Stimulated activated CD4-positive, alpha-beta T cell treated with anti-CD3 and anti-CD28 coated beads, Interleukin-15, amount 100 ng/mL, for 24 hours (primary cell): ENCODE measurements at places on chromosomes 6 and 20.

GRCh38 chr6:159729598-159730331, 2.5 kb downstream of the WTAP start:
- no peak for DNase-seq

- no peak for DNase-seq
These were observed 140.9 kb downstream of the EDN1 start for GRCh38 chr6:12431023-12431422.

DNA sequence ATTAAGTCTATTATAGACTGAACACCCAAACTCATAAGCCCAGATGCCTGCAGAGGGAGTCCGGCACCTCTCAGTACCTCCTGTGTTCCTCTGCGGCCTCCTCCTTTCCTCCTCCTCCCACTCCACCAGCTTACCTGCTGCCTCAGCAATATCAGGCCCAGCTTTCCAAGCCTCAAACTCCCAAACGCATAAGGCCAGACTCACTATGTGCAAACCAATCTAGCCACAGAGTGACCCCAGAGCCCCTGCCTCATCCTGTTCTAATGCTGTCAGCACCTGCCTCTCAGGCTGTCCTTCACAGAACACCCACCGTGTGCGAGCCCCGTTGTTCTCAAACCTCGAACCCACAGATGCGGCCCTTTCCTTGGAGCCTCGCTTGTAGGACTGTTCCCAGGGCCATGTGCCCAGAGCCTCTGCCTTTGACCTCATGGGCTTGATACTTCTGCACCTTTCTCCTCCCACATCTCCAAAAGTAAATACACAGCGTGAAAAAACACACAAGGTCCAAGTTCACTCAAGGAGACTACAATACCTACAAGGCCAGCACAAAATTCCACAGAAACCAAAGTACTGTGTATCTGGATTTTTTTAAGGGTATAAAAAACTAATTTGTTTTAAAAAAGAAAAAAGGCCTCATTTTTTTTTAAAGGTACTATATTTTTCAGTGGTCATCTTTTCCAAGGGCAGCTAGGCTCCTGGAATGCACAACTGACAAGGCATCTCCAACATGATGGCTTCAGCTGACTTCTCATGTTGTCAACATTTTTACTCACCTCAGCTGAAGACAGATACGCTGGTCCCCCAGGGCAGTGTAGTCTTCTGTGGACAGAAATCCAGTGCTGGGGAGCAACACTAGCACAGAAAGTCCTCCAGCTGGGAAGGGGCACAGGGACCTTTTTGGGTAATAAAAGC, 52.3 kb downstream of the ABHD12 start:
- no peak for DNase-seq

DNA sequence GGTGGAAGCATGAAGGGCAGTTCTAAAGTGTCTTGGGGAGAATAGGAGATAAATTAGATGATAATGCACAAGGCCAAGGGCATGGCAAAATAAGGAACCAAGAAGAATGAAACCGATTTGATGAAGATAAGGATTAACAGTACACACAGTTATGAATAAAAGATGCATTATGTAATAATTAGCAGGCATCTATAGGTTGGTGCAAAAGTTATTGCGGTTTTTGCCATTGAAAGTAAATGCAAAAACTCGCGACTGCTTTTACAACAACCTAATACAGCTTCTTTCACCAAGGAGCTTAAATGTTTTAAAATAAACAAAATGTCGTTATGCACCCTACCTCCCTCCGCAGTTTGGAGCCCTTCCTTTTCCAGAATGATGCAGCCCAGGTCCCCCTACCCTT, 29.0 kb downstream of the MAS1 start:
- no peak for DNase-seq

- DNase-seq: no peak
These were observed 7.0 kb upstream of the RNF217 start for GRCh38 chr6:124955108-124955856.

GRCh38 chr20:47265984-47266383, 90.5 kb downstream of the ZMYND8 start:
- no peak for DNase-seq

- no peak for DNase-seq
These were observed 106.0 kb downstream of the PRIM2 start for GRCh38 chr6:57423468-57423867.

GRCh38 chr6:64644024-64644423, 1008.4 kb downstream of the PHF3 start:
- no peak for DNase-seq

- DNase-seq: no peak
These were observed 2.5 kb downstream of the BTN3A1 start for GRCh38 chr6:26404546-26404945.
